ENCODE measurements at places on chromosomes 4 and X.

GRCh38 chrX:136767104-136767941 is 13.4 kb downstream of the ARHGEF6 start:
- no peak for DNase-seq

GRCh38 chrX:63250253-63250868 is 100.8 kb downstream of the SPIN4 start:
- DNase-seq = peak; percentile 69

DNA sequence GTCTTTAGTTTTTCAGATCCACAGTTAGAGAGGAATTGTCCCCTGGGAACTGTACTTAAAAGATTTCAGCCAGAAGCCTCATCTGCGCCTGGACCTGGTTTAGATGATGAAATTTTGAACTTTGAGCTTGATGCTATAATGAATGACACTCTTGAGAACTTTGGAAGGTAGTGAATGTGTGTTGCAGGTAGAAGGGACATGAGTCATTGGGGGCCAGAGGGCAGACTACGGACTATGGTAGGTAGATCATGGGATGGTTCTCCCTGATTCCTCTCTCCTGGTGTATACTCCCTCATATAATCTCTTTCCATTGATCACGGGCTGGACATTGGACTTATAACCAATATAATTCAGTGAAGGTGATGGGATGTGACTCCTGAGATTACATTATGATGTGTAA is 38.9 kb upstream of the GLRA3 start:
- DNase-seq = no peak

- no peak for DNase-seq
Observed at GRCh38 chrX:75156531-75156945, 455 bp upstream of the ABCB7 start.

- DNase-seq = no peak
Observed at GRCh38 chrX:153968255-153968654, 3.4 kb downstream of the HCFC1 start.

- DNase-seq = peak; percentile 86
Observed at GRCh38 chr4:101835121-101835904, 44.8 kb downstream of the BANK1 start.

DNA sequence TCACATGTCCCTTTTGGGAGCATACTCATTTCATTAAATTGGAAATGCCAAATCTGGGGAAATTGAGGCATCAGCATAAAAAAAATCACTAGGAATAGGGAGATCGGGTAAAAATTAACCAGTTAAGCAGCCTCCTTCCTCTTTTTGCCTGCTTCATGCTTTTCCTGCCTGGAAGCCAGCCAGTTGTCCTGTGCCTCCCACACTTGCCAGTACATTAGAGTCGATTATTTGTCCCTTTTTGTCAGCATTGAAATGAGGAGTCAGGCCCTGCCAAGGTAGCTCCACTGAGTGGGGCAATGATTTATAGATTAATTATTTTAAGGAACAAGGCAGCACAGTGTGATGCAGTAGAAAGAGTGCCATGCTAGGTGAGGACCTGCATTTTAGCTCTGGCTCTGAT is 55.3 kb downstream of the SH2D1A start:
- DNase-seq = no peak
